ENCODE measurements at places on chromosomes 16 and 17. TPM values are rescaled to one million over a fixed set of nuclear protein-coding genes. Genes with fewer than 3 reads are reported as not detected.

Gene EFTUD2
- 192 TPM for total RNA-seq

DNA sequence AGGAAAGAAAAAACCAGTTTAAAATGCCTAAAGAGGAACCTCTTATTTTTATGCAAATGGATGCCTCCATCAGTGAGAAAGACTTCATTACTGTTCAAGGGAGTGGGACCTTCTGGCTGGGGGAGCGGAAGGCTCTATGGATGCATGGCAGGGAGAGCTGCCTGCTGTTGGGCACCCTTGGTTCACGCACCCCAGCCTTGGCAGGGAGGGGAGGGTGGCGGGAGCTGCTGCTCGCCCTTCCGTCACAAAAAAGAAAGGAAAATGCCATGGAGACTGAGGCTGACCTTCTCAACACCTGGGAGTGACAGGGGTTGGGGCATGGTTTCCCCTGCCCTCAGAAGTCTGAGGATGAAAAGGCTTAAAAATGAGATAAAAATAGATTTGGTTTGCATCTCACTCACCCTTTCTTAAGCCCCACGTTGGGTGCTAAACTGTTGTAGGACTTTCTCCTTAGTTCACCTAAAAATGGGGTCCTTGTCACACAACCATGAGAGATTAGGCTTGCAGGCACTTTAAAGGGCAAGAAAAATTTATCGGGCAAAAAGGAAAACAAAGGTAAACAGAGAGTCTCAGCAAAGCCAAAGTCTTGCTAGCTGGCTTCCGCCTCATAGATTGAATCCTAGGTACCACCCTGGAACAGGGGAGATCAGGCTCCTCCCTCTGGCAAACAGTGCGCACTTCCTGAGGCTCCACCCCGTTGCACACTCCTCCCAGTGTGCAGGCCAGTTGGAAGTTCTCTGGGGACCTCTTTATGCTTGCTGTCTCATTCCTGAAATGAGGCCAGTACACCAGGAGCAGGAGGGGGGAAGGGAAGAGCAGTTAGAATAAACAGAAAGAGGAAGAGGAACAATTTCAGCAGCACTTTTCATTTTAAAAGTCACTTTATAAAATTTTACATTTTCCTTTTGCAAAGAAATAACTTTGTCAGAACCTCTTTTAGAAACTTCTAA is 31.6 kb downstream of the PHKB start:
- no peaks in the 10 kb centered on the region for H3K27me3 ChIP-seq
- H3K36me3 ChIP-seq: peaks cover 34% of the 10 kb centered on the region
- peaks cover 52% of the 10 kb centered on the region for H3K4me1 ChIP-seq
- H3K4me3 ChIP-seq: peak overlapping the region; percentile 89
- DNase-seq: peak; percentile 53

GRCh38 chr17:81102352-81102751 is 63.0 kb upstream of the PVALEF start:
- peaks cover 10% of the 10 kb centered on the region for H3K27me3 ChIP-seq
- no peak overlapping the region for H3K27ac ChIP-seq
- no peaks in the 10 kb centered on the region for H3K36me3 ChIP-seq
- no peak for DNase-seq
- no peak overlapping the region for H3K4me3 ChIP-seq
- peaks cover 3% of the 10 kb centered on the region for H3K4me1 ChIP-seq

Gene ATP5PD
- 158 TPM for total RNA-seq

Data from activated B cell treated with CpG ODN at 0.5 μM for 24 hours (primary cell).